ENCODE measurements at places on chromosomes 1 and 21. TPM values are rescaled to one million over a fixed set of nuclear protein-coding genes. Genes with fewer than 3 reads are reported as not detected.

GRCh38 chr21:14403681-14404318 is 20.9 kb upstream of the HSPA13 start:
- no peaks in the 10 kb centered on the region for H3K4me1 ChIP-seq
- peak; percentile 6 for DNase-seq
- H3K36me3 ChIP-seq = no peaks in the 10 kb centered on the region
- no peaks in the 10 kb centered on the region for H3K27me3 ChIP-seq
- no peak overlapping the region for H3K4me3 ChIP-seq

The FBXO2 gene
- 4.0 TPM for total RNA-seq

GRCh38 chr1:173332026-173332425 is 124.9 kb upstream of the TNFSF4 start:
- H3K4me1 ChIP-seq = no peaks in the 10 kb centered on the region
- no peak overlapping the region for H3K27ac ChIP-seq
- no peaks in the 10 kb centered on the region for H3K27me3 ChIP-seq
- no peak overlapping the region for H3K4me3 ChIP-seq

The SELL gene
- total RNA-seq = 12.1 TPM

- H3K36me3 ChIP-seq = no peaks in the 10 kb centered on the region
- H3K27me3 ChIP-seq = peaks cover 58% of the 10 kb centered on the region
- DNase-seq = no peak
These were observed 2.0 kb downstream of the COL24A1 start for GRCh38 chr1:86154571-86155050.

DNA sequence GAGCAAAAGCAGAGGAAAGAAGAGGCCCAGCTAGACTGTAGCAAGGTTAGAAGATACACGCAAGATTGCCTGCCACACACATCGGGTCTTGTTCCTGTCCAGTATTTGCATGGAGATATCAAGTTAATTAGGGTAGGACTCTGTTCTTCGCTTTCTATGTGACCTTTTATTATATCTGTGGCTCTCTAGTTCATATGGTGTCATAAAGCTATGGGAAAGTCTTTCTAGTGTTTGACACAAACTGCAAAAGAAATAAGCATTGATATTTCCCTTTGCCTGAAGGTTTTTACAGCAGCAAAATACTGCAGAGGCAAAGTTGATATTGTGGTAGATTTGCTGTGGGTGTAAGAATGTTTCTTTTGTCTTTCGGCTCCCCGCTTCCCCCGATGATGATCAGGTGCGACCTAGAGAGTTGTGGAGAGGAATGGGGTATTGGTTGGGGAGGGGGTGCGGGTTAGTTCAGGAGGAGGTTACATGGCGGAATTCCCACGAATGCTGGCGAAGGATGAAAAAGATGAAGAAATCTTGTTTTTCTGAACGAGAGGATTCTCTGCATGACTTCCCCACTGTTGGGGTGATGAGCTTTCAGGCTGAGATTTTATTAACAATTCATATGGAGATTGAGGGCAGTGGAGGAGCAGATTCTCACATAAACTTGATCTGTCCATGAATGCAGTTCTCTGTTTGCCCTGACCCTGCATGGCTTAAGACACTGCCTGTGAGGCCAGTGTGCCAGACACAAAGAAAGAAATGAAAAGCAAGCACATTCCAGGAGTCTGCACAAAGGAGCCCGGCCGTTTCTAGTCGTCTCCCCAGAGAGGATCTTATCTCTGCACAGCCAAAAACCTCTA is 550.2 kb downstream of the USP25 start:
- no peak overlapping the region for H3K4me3 ChIP-seq
- DNase-seq = no peak
- H3K27me3 ChIP-seq = no peaks in the 10 kb centered on the region
- no peaks in the 10 kb centered on the region for H3K36me3 ChIP-seq

DNA sequence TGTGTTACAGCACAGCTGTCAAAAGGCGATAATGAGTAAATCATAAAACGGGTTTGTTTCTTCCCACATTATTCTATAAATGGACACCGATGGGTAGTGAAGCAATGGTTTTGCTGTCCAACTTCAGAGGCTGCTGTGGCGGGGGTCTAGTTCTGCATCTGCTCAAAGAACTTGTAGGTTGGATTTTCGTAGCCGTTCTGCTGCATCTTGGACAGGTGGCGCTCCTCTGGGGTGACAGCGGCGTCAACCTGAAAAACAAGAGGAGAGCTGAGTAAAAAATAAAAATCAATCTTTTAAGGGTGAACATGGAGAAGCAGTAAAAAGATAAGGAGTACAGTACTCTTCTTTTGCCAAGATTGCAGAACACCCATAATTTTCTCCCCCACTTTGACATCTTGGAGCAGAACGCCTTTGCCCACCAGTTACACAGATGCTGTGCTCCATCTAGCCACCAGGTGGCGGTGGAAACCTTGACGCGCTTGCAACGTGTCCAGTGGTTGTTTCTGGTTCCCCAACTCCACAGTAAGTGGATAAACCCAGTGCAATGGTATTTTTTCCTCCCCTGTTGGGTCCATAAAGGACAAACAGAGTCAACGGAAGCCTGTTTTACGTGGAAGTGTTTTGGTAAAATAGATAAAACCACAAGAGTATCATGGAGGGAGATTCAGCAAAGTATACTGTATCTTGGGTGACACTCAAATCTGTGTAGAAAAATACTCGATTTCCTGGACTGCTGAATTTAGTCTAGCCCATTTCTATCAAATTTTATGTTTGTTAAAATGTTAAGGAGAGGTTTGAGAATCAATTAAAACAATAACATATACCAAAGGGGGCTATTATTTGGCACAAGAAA is 147.0 kb downstream of the GABPA start:
- H3K27me3 ChIP-seq = no peaks in the 10 kb centered on the region
- peaks cover 12% of the 10 kb centered on the region for H3K36me3 ChIP-seq
- no peak overlapping the region for H3K27ac ChIP-seq

The FCGR3B gene
- not detected for total RNA-seq

DNA sequence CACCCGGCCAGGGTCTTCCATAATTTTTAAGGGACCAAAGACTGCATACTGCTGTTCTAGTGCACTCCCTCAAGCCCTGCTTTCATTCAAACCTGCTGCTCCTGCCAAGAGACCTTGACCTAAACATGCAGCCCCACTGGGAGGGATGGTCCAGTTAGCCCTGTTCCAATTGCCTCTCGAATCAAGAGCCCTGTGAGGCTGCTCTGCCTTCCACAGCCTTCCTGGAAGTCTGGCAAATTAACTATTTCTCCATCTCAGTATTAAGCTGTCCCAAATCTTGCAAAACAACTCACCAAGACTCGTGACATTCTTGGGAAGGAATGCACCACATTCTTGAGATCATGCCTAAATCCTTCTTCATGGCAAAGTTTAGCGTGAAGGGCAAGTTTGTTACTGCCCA is 231.3 kb downstream of the C1orf94 start:
- no peak overlapping the region for H3K27ac ChIP-seq
- no peaks in the 10 kb centered on the region for H3K36me3 ChIP-seq
- H3K27me3 ChIP-seq = peaks cover 22% of the 10 kb centered on the region
- no peak overlapping the region for H3K4me3 ChIP-seq
- DNase-seq = no peak

DNA sequence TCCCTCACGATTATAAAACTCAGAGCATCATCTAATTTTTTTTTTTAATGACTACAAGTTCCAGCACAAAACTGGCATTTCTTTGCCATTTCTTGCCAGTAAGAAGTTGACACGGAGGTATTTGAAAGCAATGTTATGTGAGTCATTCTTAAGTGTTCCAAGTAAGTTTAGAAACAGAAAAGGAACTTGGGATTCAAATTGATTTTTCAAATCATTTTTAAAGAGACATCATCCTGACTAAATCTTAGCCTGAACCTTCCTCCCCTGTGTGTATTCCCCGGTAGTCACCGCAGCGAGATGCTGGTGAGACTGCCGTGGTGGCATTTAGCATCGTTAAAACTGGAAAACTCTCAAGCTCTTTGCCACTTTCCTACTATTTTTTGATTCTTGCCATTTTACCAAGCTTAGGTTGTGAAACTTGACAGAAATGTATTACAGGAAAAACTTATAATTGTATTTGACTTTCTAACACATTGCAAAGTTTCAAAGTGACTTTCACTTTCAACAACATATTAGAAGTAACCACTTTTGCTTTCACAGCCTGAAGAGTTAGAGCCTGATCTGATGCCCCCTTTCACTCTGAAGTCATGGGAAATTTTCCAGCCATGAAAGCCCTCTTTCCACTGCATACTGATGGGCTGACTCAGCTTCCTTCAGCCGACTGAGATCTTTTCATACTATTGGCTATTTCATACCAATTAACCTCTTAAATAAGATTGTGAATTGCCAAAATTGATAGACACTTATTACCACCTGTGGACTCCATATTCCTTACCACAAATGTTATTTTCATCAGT is 61.4 kb downstream of the OLFML2B start:
- peak; percentile 8 for DNase-seq
- peak overlapping the region; percentile 47 for H3K4me3 ChIP-seq
- H3K36me3 ChIP-seq = peaks cover 7% of the 10 kb centered on the region

The PTPN14 gene
- 72.4 TPM for total RNA-seq

DNA sequence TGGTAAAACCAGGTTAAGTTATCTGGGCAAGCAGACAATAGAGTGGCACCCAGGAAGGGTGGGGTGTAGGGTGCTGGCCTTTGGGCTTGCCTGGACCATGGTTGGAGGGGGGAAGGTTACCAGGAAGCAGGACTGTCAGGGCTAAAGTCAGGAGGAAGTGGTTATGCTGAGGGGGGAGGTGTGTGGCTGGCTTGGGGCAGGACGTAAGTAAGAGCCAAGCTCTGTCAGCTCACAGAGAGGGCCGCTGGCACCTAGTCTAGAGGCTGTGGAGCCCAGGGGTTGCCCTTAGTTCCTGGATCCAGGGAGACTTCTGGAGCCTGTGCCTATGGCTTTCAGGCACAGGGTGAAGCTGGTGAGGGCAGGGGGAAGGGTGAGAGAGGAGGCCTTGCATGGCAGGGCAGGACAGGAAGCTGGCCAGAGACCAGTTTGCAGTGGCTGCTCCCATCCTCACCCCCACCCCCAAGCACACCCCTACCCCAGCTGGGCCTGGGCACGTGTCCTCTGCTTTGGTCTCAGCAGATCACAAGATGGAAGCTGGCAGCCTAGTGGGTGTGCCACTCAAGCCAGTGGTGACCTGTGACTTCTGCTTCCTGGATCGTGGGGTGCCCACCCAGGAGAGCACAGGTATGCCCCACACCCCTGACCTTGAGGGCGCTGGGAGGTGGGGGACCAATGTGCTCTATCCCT is 20.5 kb upstream of the SMYD3 start:
- no peak overlapping the region for H3K4me3 ChIP-seq
- no peak for DNase-seq
- H3K27me3 ChIP-seq = no peaks in the 10 kb centered on the region
- H3K27ac ChIP-seq = peak overlapping the region; percentile 82
- H3K36me3 ChIP-seq = no peaks in the 10 kb centered on the region

DNA sequence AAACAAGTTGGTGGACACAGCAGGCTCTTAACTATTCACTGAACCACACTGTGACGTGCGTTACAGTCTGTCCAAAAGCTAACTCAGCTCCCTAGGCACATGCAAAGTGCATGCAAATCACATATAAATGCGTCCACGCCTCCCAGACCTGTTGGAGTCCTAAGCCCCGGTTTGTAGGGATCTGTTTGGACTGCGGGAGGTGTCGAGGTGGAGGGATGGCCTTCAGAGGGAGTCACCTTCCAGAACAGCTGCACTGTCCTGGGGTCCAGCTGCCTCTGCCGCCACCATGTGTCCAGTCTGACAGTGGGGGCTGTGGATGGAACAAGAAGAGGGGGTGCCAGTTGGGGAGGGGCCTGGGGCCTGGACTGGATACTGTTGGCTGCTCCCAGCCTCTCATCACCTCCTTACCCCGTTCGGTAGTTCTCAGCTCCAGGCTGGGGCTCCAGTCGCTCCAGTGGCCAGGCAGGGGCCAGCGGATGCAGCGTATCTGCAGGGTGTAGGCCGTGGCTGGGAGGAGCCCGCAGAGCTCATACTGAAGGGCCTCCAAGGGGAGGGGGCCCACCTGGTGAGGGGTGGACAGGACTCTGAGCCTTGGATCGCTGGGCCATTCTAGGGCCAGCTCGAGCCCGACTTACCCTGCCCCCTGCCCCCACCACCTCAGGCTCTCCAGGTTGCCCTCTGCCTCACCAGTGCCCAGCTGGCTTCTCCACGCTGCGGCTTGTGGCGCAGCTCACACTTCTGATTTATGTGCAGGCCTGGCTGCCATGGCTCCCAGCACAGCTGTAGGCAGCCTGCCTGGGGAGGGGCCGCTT is 7.9 kb upstream of the MRPS15 start:
- no peaks in the 10 kb centered on the region for H3K4me1 ChIP-seq
- no peak for DNase-seq
- H3K27me3 ChIP-seq = peaks cover 18% of the 10 kb centered on the region
- H3K27ac ChIP-seq = no peak overlapping the region
- no peak overlapping the region for H3K4me3 ChIP-seq

The PLA2G2A gene
- not detected for total RNA-seq

DNA sequence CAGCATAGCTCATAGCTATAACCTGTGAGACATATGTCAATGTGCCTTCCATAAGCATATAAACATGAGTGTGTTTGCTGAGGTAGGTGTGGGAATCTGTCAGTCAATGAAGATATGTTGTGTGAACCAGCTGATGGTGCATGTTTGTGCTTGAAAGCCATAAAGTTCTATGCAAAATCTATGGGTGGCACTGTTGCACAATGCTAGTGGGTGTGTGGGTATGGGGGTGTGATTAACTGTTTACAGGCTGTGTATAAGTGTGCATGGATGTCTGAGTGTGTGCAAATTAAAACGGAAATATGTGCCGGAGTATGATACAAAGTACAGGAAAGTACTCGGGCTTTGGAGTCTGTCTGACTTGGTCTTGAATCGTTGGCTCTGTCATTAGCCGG is 1.0 kb upstream of the ATP2B4 start:
- H3K36me3 ChIP-seq = peaks cover 19% of the 10 kb centered on the region
- peak overlapping the region; percentile 54 for H3K27ac ChIP-seq
- H3K27me3 ChIP-seq = peaks cover 54% of the 10 kb centered on the region
- peak overlapping the region; percentile 22 for H3K4me3 ChIP-seq
- no peak for DNase-seq

- no peak for DNase-seq
- no peaks in the 10 kb centered on the region for H3K27me3 ChIP-seq
- no peaks in the 10 kb centered on the region for H3K36me3 ChIP-seq
These were observed 25.9 kb downstream of the A3GALT2 start for GRCh38 chr1:33295023-33295422.

GRCh38 chr1:201397675-201398074 is 1.4 kb downstream of the LAD1 start:
- peak overlapping the region; percentile 84 for H3K27ac ChIP-seq
- peaks cover 82% of the 10 kb centered on the region for H3K36me3 ChIP-seq
- H3K4me1 ChIP-seq = peaks cover 53% of the 10 kb centered on the region

DNA sequence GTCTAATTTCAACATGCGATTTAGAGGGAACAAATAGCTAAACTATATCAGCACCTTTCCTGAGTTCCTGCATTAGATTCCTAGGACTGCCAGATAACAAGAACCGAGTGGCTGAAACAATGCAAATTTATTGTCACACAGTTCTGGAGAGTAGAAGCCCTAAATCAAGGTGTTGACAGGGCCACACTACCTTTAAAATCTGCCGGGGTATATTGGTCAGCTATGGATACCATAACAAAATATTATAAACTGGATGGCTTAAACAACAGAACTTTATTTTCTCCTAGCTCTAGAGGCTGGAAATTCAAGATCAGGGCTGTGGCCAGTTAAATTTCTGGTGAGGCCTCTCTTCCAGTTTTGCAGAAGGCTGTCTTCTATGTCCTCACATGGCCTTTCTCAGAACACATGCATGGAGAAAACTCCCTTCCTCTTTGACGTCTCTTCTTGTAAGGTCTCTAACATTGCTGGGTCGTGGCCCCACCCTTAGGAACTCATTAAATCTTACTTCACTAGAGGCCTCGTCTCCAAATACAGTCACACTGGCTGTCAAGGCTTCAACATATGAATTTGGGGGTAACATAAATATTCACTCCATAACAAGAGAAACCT is 144.3 kb downstream of the FCRL5 start:
- H3K27me3 ChIP-seq = peaks cover 49% of the 10 kb centered on the region
- no peak overlapping the region for H3K4me3 ChIP-seq
- no peak for DNase-seq

GRCh38 chr1:18854331-18855025 is 5.0 kb downstream of the TAS1R2 start:
- H3K27me3 ChIP-seq = peaks cover 21% of the 10 kb centered on the region
- DNase-seq = no peak
- no peaks in the 10 kb centered on the region for H3K36me3 ChIP-seq
- no peak overlapping the region for H3K4me3 ChIP-seq

Data from Calu3 (cell line).